Left hindlimb (tissue), 1 donor: ENCODE measurements at places on chromosomes 6 and 20.

DNA sequence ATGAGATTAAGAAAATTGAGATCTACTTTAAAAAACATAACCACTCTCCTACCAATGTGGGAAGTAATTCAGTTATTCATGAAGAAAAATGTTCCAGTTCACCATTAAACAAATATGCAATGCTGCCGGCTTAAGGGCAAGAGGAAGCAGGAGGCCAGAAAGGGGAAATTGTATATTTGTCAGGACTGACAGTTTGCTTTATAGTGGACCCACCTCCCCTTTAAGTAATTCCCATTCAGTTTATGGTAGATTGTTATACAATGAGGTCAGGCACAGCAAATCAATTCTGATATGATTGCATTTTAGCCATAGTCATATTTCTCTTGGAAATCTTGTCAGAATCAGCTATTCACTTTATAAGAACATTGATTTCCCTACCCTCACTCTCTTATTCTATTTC is 547.8 kb downstream of the FRK start:
- no peak for DNase-seq

- no peak for DNase-seq
Observed at GRCh38 chr6:164377348-164377918, 932.0 kb downstream of the C6orf118 start.

- no peak for DNase-seq
Observed at GRCh38 chr6:156880913-156881312, 103.7 kb downstream of the ARID1B start.

GRCh38 chr6:85685713-85686112 is 43.0 kb upstream of the SYNCRIP start:
- no peak for DNase-seq

GRCh38 chr6:156400487-156400886 is 376.7 kb upstream of the ARID1B start:
- DNase-seq = no peak

DNA sequence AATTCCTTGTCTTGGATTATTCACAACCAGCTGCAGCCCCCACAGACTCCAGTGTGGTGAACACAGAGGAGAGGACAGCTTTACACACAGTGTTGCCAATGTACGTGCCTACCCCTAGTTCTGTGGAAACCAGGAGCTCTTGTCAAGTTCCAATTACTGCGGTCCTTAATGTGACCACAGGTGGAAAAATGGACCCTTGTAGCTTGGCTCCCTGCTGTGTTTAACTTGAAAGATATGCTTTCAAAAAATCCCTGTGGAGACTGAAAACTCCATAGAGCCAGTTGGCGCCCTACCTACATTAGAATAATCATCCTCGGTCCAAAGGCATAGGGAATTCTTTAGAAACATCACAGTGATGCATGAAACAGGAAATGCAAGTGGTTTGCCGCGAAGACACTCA is 118.3 kb upstream of the SLC22A23 start:
- no peak for DNase-seq

- DNase-seq = peak; percentile 26
Observed at GRCh38 chr6:72724545-72724944, 102.7 kb downstream of the KCNQ5 start.

- DNase-seq = no peak
Observed at GRCh38 chr6:150427843-150428242, 59.0 kb downstream of the IYD start.
